PC-9 (cell line): ENCODE measurements at places on chromosomes 7 and 10. TPM values are rescaled to one million over a fixed set of nuclear protein-coding genes. Genes with fewer than 3 reads are reported as not detected.

Gene MLLT10
- total RNA-seq = 39.6 and 48.4 TPM in 2 replicates

- H3K27me3 ChIP-seq = no peaks in the 10 kb centered on the region
- H3K27ac ChIP-seq = no peak overlapping the region
- no peak for DNase-seq
- no peak overlapping the region for H3K4me3 ChIP-seq
- peaks cover 12% of the 10 kb centered on the region; the same call in 1 of the 2 replicates for H3K4me1 ChIP-seq
Measured at GRCh38 chr10:123380491-123381085, 226.4 kb downstream of the BUB3 start.

DNA sequence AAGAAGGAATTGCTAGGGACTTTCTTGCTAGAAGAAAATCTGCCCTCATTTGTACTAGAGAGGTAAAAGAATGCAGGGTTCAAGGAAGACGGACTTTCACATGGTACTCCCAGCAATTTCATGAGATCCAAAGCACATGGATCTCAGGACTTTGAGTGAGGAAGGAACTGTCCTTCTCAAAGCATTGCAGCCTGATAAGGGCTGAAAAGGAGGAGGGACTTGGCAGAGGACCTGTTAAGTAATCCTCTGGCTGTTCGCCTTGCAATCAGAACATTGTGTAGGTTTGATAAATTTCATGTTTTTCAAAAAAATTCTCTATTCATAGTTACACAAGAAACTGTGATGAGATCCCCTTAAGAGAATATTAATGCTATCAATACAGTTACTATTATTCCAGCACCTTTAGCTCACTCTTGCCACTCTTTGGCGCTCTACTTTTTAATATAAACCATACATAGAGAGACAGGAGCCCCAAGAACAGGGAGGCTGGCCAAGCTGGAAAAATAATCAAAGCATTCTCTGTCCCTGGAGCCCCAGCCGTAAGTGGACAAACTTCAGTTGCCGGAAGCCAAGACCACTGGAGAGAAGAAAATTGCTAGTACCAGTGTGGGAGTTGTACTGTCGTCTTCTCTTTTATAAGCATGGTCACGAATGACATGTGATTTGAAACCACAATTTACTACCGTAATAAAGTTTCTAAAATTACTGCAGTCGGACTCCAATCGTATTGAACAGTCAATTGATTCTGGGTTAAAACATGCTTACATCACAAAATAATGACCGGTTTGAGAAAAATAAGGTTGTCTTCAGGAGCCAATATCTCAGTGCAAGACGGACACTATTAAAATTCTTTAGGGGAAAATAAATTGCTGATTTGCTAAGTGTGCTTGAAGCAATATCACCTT, 424.4 kb downstream of the SDK1 start:
- DNase-seq = no peak
- peaks cover 50% of the 10 kb centered on the region for H3K27me3 ChIP-seq
- H3K27ac ChIP-seq = no peak overlapping the region
- no peak overlapping the region for H3K4me3 ChIP-seq
- no peaks in the 10 kb centered on the region for H3K4me1 ChIP-seq

GRCh38 chr10:130858626-130859025, 452.9 kb downstream of the TCERG1L start:
- H3K27ac ChIP-seq = no peak overlapping the region
- no peak for DNase-seq
- H3K36me3 ChIP-seq = no peaks in the 10 kb centered on the region
- H3K4me3 ChIP-seq = no peak overlapping the region
- H3K27me3 ChIP-seq = 0 out of 2 replicates have a peak, but pooled peaks cover 3% of the 10 kb centered on the region
- H3K4me1 ChIP-seq = no peaks in the 10 kb centered on the region

Gene MMD2
- total RNA-seq = not detected in 2 replicates

GRCh38 chr7:1580422-1581030, 10.7 kb upstream of the PSMG3 start:
- H3K4me3 ChIP-seq = no peak overlapping the region
- H3K27me3 ChIP-seq = peaks cover 16% of the 10 kb centered on the region
- no peaks in the 10 kb centered on the region for H3K4me1 ChIP-seq
- no peak overlapping the region for H3K27ac ChIP-seq
